ENCODE measurements at places on chromosomes 7 and 10.

- DNase-seq = no peak
Measured at GRCh38 chr10:114492351-114493037, 88.2 kb upstream of the AFAP1L2 start.

GRCh38 chr7:5636446-5636835 lies 145.0 kb downstream of the RNF216 start:
- no peak for DNase-seq

GRCh38 chr10:4053940-4054339 lies 268.9 kb upstream of the KLF6 start:
- no peak for DNase-seq

- no peak for DNase-seq
Measured at GRCh38 chr10:30387646-30388243, 38.7 kb upstream of the MTPAP start.

DNA sequence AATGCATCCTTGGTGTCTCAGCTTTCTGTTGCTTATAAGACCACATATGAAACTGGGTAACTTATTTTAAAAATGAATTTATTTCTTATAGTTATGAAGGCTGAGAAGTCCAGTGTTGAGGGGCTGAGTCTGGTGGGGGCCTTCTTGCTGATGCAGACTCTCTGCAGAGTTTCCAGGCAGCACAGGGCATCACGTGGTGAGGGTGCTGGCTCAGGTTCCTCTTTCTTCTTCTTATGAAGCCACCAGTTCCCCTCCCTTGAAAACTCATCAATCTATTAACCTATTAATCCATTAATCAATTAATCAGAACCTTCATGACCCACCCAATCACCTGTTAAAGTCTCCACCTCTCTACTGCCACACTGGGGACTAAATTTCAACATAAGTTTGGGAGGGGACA lies 595.6 kb upstream of the NRP1 start:
- no peak for DNase-seq

DNA sequence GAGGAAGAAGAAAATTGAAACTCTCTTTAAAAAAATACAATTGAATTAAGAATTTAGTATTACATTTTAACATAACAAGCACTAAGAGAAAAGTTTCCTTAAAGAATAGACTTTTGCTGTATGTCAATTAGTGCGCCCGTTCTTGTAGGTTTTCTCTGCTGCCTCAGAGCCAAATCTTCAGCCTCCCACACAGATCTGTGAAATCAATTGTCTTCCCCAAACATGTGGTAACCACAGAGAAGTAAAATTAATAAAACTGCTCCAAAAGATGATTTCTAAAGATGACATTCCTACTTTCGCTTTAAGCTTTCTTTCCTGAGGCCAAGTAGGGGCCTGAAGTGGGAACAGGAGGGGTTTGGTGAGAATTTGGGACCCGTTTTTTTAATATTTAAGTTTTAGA lies 113.2 kb upstream of the ADO start:
- DNase-seq = no peak

GRCh38 chr7:122632238-122632637 lies 66.7 kb downstream of the RNF133 start:
- no peak for DNase-seq

All from stimulated activated CD8-positive, alpha-beta memory T cell treated with anti-CD3 and anti-CD28 coated beads, Interleukin-4, amount 100 ng/mL, for 1 hour (primary cell).